ENCODE measurements at places on chromosomes 7 and 10.
A peak's percentile ranks its signal among the peaks of the same experiment; 100 is the strongest.

DNA sequence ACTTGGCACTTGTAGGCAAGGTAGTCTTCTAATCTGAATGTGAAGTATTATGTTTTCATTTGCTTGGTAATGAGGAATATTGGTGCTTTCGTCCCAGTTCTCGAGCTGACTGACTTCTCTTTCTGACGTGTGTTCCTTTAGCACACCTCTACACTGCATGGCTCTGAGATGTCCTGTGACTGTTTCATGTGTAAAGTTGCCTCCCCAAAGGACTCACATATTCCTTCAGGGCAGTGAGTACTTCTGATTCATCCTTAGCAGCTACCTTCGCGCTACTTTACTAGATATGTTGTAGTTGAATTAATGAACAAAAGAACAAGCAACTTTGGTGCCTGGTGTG, 113.7 kb downstream of the EGFR start:
- no peak for DNase-seq

GRCh38 chr7:8228766-8229674, 32.9 kb downstream of the ICA1 start:
- no peak for DNase-seq

DNA sequence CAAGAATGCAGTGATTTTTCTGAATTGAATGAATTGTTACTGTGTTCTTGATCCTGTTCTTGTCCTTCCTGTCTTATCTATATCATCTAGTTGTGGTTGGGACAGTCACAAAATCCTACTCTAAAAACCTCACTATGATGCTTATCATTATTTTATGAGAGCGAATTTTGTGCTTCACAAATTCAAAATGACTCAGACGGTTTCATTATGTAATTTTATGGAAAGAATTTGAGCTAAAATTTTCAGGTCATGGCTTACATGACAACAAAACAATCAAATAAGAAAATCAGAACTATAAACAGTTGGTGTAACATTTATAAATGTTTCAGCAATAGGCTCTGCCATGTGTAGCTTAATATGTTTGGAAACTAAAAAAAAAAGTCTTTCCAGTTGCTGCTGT, 6.9 kb downstream of the PRKAR2B start:
- no peak for DNase-seq

GRCh38 chr10:112858986-112859651, 90.9 kb upstream of the TCF7L2 start:
- no peak for DNase-seq

GRCh38 chr7:601595-602340, 82.1 kb upstream of the PDGFA start:
- DNase-seq = no peak

GRCh38 chr7:30365621-30366020, 81.2 kb downstream of the ZNRF2 start:
- DNase-seq = no peak

DNA sequence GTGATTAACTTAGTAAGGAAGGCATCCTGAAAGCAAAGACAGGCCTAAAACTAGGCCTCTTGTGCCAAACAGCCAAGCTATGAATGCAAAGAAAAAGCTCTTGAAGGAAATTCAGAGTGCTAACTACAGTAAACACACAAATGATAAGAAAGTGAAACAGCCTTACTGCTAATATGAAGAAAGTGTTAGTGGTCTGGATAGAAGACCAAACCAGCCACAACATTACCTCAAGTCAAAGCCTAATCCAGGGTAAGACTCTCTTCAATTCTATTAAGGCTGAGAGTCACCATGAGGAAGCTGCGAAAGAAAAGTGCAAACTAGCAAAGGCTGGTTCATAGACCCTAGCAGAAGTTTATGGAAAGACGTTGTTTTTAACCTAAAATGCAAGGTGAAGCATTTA, 66.0 kb downstream of the IPMK start:
- no peak for DNase-seq

DNA sequence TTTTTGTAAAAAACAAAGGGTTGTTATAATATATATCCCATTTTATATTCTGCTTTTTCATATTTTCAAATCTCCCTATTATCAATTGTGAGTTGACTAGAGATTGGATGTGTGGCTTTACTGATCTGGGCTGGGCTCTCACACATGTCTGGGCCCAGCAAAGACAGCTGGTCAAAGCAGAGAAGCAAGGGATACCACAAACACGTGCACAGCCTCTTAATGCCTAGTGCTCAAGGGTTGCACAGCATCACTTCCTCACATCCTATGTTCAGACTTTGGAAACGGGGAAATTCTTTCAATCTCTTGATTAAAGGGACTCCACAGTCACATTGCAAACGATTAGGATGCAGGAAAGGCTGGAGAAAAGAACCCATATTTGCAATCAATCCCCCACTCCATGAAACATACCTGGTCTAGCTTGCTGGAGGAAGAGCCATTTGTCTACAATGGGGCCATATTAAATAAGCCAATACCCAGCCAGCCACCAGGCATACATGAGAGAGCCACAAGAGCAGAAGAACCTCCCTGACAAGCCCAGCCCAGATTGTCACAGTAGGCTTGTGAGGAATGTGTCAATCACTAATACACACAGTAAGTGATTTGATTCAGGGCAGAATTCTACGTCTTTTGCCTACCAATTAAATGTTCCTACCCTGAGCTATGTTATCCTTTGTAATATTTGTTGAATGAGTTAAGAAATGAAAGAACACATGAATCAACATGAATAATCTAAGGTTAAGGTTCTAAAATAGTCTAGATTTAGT, 431.2 kb downstream of the TNS3 start:
- peak; percentile 91 for DNase-seq

GRCh38 chr7:122550545-122550944, 148.4 kb downstream of the RNF133 start:
- no peak for DNase-seq

GRCh38 chr7:114786455-114786854, 135.4 kb upstream of the MDFIC start:
- no peak for DNase-seq

- no peak for DNase-seq
Observed at GRCh38 chr10:68870545-68871104, 30.5 kb upstream of the DDX50 start.

GRCh38 chr10:8435186-8436055, 380.9 kb downstream of the GATA3 start:
- no peak for DNase-seq

GRCh38 chr10:77249901-77250459, 387.6 kb downstream of the KCNMA1 start:
- no peak for DNase-seq

DNA sequence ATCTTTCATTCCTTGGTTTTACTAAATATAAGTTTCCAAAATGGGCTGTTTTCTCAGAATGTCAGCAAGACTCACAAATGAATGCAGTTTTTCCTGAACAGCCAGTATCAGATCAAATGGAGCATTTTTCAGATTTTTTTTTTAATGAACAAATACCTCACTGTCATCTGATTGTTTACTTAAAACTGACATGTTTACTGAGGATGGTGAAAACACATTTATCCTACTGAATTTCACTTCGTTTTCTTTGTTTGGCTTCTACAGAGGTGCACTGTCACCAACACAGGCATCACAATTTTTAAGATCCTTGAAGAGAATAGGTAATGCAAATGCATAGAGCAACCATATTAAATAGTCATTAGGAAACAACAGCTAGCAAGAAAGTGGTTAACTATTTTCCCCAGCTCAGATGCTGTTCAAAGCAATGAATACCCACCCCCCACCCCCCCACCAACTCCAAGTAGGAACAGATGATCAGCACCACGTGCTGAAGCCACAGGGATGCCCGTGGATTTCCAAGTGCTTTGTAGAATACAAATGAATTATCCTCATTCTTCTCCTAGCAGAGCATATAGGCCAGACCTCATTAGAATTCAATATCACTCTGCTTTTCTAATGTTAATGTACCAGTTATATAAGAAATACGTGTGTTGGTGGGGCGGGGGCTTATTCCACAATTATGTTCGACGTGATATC, 205.9 kb downstream of the SKAP2 start:
- no peak for DNase-seq

- peak; percentile 93 for DNase-seq
Observed at GRCh38 chr10:88108115-88108610, 244.7 kb downstream of the PTEN start.

GRCh38 chr7:131627735-131628190, 71.3 kb upstream of the PODXL start:
- no peak for DNase-seq

DNA sequence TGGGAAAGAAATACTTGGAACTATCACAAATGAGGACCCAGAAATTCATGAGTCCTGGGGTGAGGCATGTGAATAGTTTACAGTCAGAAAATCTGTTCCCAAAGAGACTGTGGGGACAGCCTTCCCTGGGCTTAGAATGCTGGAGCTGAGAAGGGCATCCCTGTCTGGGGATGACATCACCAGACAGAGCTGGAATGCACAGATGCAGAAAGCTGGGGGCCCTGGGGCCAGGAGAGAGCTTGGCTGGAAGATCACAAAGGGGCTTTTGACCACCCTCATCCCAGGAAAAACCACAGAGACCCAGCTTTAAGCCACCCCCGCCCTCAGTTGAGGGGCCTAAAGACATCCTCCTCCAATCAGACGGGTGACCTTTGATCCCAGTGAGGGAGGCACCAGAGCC, 264.5 kb downstream of the PLXNA4 start:
- no peak for DNase-seq

- DNase-seq = no peak
Observed at GRCh38 chr10:71661060-71661622, 58.4 kb downstream of the C10orf105 start.

- no peak for DNase-seq
Observed at GRCh38 chr7:7923818-7924217, 44.8 kb upstream of the GLCCI1 start.

DNA sequence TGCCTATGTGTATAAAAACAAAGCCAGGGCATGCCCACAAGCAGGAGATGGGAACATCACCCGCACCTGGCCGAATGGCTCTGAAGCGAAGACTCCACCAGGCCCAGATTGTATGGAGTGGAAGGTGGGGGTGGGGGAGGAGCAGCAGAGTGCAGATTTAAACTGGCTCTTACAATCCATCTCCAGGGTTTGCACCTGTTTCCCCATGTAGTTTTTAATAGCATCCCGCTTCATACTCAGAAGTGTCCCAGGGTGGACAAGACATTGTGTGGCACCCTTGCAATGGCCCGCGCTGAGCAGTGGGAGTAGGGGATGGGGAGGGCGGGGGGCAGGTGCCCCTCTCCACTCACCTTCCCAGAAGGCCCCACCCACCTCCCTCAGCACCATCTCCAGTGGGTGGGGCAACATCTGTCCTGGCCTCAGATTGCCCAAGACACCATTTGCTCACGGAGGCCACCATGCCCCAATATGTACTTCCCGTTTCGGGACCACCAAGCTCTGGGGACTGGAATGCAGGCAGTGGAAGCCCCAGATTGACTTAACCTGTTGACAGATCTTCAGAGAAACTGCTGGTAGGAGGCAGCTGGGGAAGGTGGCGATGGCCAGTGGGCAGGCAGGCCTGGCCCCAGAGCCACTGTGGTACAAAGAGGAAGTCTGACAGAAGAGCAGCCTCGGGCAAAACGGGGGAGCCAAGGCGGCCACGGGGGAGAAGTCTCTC, 23.0 kb downstream of the VSIR start:
- no peak for DNase-seq

DNA sequence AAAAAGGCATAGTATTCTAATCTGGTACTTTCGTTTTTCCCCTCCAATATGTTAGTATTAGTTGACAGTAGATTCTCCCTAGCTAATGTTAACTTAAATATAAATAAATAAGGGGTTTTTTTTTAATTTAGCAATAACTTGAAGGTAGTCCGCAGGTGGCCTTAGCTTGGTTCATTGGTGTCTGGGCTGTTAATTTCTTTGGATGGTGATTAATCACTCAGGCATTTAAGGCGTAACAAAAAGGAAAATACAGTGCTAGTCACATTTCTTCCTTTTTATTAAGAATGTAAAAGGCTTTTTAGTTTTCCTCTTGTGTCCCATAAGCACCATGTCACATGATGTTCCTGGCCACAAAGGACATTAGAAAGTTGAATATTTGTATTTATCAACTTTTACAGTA, 161.0 kb upstream of the POT1 start:
- DNase-seq = no peak

GRCh38 chr10:61541960-61542359, 88.8 kb upstream of the TMEM26 start:
- no peak for DNase-seq

DNA sequence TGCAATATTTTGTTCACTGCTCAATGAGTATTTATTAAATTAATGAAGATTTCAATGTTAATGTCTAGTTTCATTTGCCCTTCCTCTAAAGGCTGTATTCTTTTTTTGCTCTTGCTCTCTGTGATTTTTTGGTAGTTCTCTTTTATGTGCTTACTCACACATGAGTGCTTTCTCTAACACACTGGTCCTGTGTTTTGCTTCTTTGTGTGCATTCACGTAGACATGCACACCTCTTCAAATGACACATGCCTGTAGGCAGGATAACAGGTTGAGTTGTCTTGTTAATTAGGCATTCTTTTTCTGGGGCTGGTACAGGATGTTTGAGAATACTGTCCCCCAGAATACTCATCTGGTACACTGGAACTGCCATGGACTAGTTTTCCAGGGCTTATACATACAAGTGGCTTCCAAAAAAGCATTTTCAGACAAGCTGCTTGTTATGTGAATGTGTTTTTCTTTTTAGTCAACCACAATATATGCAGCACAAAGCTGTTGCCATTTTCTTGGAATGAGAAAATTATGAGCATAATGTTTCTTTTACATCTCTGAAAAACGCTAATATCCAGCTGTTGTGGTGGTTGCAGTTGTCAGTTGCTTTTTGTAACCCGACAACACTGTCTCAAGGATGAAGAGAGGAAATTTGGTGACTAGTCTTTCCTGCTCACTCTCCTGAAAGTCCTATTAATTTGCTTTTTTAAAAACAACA, 416.4 kb downstream of the AUTS2 start:
- peak; percentile 45 for DNase-seq

- DNase-seq = no peak
Observed at GRCh38 chr7:155685791-155686160, 41.3 kb downstream of the RBM33 start.

GRCh38 chr10:62632071-62632809, 172.3 kb upstream of the ADO start:
- peak; percentile 87 for DNase-seq

- no peak for DNase-seq
Observed at GRCh38 chr10:93757801-93758507, at the start of gene LGI1. LGI1 (plus strand) TSS chr10:93757936; CDS start chr10:93758145, 209 bp downstream.

DNA sequence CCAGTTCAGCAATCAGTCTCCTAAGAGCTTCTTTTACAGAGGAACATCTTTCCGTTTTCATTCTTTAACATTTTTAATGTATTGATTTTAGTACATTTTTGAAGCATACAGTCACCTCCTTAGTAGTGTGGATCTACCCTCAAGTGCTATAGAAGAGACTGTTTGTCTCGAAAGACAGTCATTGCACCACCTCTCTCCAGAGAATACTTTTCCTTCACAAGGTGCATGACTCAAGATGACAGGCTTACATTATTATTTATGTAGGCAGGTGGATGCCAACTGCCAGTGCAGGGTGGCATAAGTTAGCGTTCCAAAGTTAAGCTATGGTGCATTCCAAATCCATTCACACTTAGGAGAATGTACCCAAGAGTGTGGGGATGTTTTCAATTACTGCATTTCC, 71.8 kb downstream of the ZEB1 start:
- no peak for DNase-seq

DNA sequence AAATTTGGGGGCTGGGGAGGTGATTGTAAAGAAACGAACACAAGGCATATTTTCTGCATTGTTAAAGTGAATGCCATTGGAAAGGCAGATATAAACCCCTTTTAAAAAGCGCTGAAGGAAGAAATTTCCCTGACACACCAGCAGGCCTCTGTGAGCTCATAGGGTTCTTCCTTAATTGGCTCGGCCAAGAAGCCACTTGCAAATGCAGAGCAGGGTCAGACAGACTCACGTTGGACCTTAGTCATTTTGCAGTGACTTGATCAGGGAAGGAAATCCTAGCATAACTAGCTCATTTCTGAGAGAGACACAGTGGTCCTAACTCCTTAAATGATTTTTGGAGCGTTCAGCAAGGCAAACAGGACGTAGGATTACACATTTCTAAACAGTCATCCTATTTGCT, 1461.4 kb downstream of the GATA3 start:
- no peak for DNase-seq
